Fibroblast of upper back skin (primary cell): ENCODE measurements at places on chromosomes 7 and 10.
A peak's percentile ranks its signal among the peaks of the same experiment; 100 is the strongest.

GRCh38 chr7:50756180-50756579 lies 26.5 kb downstream of the GRB10 start:
- DNase-seq = no peak

GRCh38 chr7:44075296-44076075 lies 6.8 kb downstream of the POLM start:
- DNase-seq = no peak

- no peak for DNase-seq
These were observed 392.0 kb downstream of the PAXIP1 start for GRCh38 chr7:154610903-154611302.

DNA sequence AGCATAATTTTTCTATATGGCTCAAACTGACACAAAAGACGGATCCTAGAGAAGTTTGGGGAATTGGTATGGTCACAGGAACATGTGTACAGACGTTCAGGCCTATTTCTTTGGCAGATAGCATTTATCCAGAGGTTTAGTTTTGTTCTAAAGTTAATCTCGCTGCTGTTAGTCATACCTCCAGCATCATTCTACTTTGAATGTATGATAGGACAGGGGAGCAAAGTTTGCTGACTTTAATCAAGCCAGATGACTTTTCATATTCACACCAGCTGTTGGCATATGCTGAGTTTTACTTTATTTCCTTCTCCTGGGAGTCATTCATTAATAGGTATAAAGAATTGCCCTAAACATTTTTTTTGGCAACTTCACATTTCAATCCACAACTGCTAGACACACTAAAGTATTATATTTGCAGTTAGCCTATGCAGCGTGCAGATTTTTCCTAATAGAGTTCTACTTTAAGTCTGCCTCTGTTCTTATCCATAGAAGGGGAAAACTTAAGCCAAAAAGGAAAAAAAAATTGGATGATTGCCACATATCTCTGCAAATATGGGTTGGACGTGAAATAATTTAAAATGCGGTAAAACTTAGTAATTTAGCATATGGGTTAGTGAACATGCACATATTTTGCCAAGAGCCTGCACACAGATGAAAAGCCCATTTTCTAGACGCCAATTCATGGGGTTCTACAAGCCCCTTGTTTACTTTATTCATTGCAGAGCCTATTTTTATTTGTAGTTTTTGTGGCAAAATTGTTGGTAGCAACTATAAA lies 213.1 kb downstream of the C7orf25 start:
- DNase-seq = peak; percentile 48

- peak; percentile 80 for DNase-seq
These were observed 23.7 kb upstream of the AGR3 start for GRCh38 chr7:16905300-16906044.

DNA sequence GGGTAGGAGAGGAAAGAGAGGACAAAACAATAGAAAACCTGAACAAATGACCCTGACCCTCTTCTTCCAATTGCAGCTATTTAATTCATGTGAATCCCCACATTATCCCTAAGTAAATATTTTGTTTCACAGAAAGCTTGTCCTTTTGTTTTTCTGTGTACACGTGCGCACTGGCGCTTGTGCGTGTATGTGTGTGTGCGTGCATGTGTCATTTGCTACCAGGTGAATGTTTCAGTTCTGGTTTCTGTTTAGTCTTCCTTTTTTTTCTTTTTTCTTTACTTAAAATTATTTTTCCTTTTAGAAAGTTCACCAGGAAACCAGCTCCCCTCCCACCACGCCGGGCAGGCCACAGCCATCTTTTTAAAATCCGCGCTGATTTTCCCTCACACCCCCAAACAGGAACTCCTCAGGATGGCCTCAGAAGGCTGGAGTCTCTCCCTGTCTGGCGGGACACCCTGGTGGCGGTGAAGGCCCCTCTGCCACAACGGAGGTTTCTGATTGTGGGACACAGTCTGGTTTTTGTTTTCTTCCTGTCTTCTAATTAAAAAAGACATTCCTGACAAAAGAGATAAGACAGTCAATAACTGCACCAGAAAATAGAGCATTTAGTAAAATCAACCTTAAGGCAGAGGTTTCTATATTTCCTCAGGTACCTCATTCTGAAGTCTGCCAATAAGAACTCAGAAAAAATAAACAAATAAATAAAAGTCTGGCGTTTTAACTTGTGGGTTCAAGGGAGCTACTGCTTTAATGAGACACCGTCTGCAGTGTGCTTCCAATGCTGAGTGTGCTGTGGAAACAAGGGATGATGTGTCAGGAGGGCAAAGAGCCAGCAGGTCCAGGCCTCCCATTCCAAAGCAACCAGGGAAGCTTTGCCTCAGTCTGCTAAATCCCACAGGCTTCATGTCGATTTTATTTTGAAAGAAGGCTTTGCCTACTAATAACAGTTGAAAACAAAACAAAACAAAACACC lies 17.4 kb downstream of the IRF5 start:
- DNase-seq = peak; percentile 65

GRCh38 chr7:40489844-40490602 lies 355.2 kb downstream of the SUGCT start:
- DNase-seq = peak; percentile 27
